Neuronal stem cell (in vitro differentiated cells): ENCODE measurements at places on chromosomes 1 and 21.

DNA sequence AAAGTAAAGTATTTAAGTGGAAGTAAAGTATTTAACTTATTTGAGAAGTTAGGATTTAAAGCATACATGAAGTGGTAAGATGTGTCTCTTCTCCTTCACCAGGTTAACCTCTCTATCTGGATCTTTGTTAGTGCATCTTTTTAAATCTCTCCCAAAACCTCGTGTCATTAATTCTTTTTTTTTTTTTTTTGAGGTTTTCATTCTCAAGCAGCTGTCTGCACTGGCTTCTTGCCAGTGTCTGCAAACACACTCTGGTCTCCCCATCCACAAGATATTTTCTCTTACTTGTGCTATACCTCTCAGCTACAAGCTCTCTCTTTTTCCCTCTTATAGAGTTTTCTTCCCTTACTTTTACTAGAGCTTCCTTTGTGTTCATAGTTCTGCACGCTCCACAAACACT is 49.0 kb downstream of the CLDN17 start:
- H3K36me3 ChIP-seq: no peaks in the 10 kb centered on the region
- H3K4me3 ChIP-seq: no peak overlapping the region
- no peak overlapping the region for H3K27ac ChIP-seq
- H3K27me3 ChIP-seq: no peaks in the 10 kb centered on the region
- DNase-seq: no peak

- no peak overlapping the region for H3K4me3 ChIP-seq
- no peak for DNase-seq
- H3K27me3 ChIP-seq: no peaks in the 10 kb centered on the region
- peaks cover 5% of the 10 kb centered on the region for H3K4me1 ChIP-seq
- H3K36me3 ChIP-seq: no peaks in the 10 kb centered on the region
- H3K27ac ChIP-seq: no peak overlapping the region
Measured at GRCh38 chr1:89866568-89866967, 45.7 kb downstream of the LRRC8D start.

DNA sequence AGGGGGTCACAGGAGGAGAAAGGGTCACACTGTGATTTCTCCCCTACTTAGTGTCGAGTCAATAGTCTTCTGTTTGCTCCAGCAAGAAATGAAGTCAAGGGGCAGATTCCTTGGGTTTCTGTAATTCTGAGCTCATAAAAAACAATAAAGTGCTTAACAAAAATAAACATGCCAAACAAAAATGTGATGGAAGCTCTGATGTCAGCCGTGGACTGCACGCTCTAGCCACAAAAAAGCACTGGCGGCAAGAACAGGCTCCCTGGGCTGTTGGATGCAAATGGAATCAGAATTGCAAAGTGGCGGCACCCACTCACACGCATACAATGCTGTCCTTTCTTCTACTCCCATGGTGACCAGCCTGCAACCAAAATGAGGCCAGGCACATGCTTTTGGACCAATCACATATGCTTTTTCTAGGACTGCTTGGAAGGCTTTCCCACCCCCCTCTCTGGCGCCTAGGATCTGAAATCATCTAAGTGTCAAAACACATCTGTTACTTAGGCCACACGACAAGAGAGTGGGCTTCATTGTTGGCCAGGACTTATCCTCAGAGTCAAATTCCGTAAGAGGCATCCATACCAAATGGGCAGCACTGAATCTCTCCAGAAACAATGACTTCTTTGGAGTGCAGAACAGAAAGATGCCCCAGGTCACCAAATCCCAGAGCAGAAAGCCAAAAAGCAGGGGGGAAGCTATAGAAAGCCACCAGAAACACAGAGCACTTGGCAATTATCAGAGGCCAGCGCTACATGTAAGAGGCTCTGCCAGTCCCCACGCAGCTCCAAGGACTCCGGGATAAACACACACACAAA is 9.2 kb downstream of the C1orf198 start:
- H3K27me3 ChIP-seq: no peaks in the 10 kb centered on the region
- no peak for DNase-seq
- peaks cover 27% of the 10 kb centered on the region for H3K4me1 ChIP-seq
- H3K27ac ChIP-seq: peak overlapping the region; percentile 55
- H3K4me3 ChIP-seq: no peak overlapping the region
- peaks cover 14% of the 10 kb centered on the region for H3K36me3 ChIP-seq

GRCh38 chr1:159068886-159069285 is 7.7 kb downstream of the AIM2 start:
- peaks cover 2% of the 10 kb centered on the region for H3K4me1 ChIP-seq
- H3K27me3 ChIP-seq: no peaks in the 10 kb centered on the region
- no peak overlapping the region for H3K27ac ChIP-seq
- H3K36me3 ChIP-seq: no peaks in the 10 kb centered on the region
- H3K4me3 ChIP-seq: no peak overlapping the region
- no peak for DNase-seq

GRCh38 chr1:226187019-226187322 is 430 bp upstream of the ACBD3 start:
- H3K4me1 ChIP-seq: peaks cover 4% of the 10 kb centered on the region
- H3K27ac ChIP-seq: peak overlapping the region; percentile 80
- DNase-seq: no peak
- no peaks in the 10 kb centered on the region for H3K27me3 ChIP-seq
- H3K36me3 ChIP-seq: peaks cover 18% of the 10 kb centered on the region

GRCh38 chr1:201421041-201421440 is 489 bp downstream of the TNNI1 start:
- H3K4me3 ChIP-seq: no peak overlapping the region
- no peak overlapping the region for H3K27ac ChIP-seq
